ENCODE measurements at places on chromosomes 7 and 10. TPM values are rescaled to one million over a fixed set of nuclear protein-coding genes. Genes with fewer than 3 reads are reported as not detected.

GRCh38 chr7:20598459-20599309, 16.8 kb upstream of the ABCB5 start:
- no peaks in the 10 kb centered on the region for H3K27me3 ChIP-seq
- H3K4me1 ChIP-seq: no peaks in the 10 kb centered on the region
- no peak overlapping the region for H3K27ac ChIP-seq
- no peak for DNase-seq
- H3K4me3 ChIP-seq: no peak overlapping the region
- no peaks in the 10 kb centered on the region for H3K36me3 ChIP-seq

- no peak for DNase-seq
- H3K4me1 ChIP-seq: no peaks in the 10 kb centered on the region
- no peaks in the 10 kb centered on the region for H3K36me3 ChIP-seq
- no peak overlapping the region for H3K27ac ChIP-seq
Measured at GRCh38 chr7:13560441-13560840, 429.0 kb downstream of the ETV1 start.

DNA sequence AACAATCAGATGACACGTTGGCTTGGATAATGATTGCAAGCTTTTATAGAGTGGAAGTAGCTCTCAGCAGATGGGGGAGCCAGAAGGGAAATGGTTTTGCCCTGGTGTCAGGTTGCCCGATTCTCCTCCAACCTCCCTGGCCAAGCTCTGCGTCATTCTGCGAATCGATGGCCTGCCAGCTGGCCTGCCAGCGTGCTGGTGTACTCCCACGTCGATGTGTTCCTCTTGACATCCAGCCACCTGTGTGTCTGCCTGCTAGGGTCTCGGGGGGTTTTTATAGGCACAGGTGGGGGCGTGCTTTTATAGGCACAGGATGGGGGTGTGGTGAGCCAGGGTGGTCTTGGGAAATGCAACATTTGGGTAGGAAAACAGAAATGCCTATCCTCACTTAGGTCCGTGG, 4.6 kb downstream of the NET1 start:
- no peaks in the 10 kb centered on the region for H3K27me3 ChIP-seq
- no peak overlapping the region for H3K4me3 ChIP-seq
- no peaks in the 10 kb centered on the region for H3K36me3 ChIP-seq
- no peaks in the 10 kb centered on the region for H3K4me1 ChIP-seq
- no peak for DNase-seq

DNA sequence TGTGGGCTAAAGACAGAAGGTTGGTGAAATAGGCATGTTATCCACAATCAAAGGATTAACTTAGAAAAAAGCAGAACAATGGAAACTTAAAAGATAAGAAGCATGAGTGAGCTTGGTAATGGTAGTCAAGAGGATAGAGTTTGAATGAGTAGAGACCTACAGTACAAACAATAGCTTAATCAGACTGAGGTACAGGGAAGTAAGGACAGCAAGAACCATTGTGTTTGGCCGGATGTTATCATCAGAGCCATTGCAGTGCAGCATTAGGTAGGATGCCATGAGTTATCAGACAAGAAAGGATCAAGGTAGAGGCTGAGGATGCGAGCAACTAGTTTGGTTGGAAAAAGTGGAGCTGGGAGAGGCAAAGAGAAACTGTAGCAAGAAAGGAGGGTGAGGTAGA, 353.3 kb upstream of the VSTM2A start:
- H3K36me3 ChIP-seq: no peaks in the 10 kb centered on the region
- H3K4me3 ChIP-seq: no peak overlapping the region
- DNase-seq: no peak
- no peak overlapping the region for H3K27ac ChIP-seq
- H3K27me3 ChIP-seq: no peaks in the 10 kb centered on the region
- no peaks in the 10 kb centered on the region for H3K4me1 ChIP-seq

DNA sequence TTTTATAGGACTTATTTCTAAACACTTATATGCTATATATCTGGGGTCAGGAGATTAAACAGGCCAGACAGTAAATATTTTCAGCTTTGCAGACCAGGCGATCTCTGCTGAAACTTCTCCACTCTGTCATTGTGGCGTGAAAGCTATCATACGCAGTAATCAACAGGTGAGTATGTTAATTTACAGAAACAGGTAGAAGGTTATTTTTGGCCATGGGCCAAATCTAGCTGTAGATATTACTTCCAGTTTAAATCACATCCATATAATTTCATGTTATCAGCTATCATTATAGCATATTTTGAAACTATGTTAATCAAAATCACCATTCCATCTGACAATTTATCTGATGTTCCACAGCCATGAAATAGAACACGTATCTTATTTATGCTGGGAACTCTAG, 67.8 kb downstream of the GPR37 start:
- H3K27me3 ChIP-seq: no peaks in the 10 kb centered on the region
- DNase-seq: no peak
- no peak overlapping the region for H3K4me3 ChIP-seq
- H3K27ac ChIP-seq: no peak overlapping the region

- no peaks in the 10 kb centered on the region for H3K36me3 ChIP-seq
- no peak overlapping the region for H3K4me3 ChIP-seq
- no peaks in the 10 kb centered on the region for H3K27me3 ChIP-seq
- H3K4me1 ChIP-seq: no peaks in the 10 kb centered on the region
Measured at GRCh38 chr7:85055196-85055595, 131.7 kb downstream of the SEMA3D start.

GRCh38 chr10:114723361-114723760, 65.3 kb upstream of the ABLIM1 start:
- DNase-seq: no peak
- no peak overlapping the region for H3K4me3 ChIP-seq
- H3K27me3 ChIP-seq: no peaks in the 10 kb centered on the region

DNA sequence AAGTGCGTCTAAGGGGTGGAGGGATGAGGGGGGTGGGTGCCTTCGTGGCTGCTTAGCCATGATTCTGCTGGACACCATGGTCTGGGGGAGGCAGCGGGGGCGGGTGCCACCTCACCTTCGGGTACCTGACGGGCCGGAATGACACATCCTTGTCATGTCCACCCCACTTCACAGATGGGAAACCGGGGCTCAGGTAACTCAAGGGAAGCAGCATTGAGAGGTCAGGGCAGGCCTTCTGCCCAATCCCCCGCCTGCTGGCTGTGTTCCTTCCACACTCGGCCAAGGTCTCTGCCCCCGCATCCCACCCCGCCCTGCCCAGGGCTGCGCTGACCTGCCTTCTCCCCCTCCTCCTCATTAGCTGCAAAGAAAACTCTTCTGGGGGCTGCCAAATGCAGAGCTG, 598.0 kb downstream of the PTPRN2 start:
- H3K4me3 ChIP-seq: no peak overlapping the region
- H3K27me3 ChIP-seq: no peaks in the 10 kb centered on the region
- no peak overlapping the region for H3K27ac ChIP-seq
- no peaks in the 10 kb centered on the region for H3K4me1 ChIP-seq

GRCh38 chr7:91527460-91527859, 263.2 kb downstream of the FZD1 start:
- H3K27ac ChIP-seq: no peak overlapping the region
- H3K27me3 ChIP-seq: no peaks in the 10 kb centered on the region
- no peaks in the 10 kb centered on the region for H3K36me3 ChIP-seq

DNA sequence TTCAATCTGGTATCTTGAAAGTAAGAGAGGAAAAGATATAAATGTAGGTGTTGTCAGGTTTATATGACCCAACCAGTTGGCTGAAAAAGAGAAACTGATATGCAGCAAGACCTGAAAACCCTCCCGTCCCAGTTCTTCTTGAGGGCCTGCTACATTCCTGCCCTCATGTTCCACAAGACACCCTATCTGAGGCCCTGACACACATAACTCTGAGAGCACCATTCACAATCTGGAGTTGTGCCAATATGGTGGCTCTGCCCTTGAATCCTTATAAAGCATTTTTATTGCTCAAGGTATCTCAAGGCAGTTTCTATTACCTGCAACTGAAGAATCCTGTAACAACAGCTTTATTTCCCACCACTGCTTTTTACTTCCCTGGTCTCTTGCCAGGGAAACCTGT, 17.0 kb downstream of the XPNPEP1 start:
- H3K36me3 ChIP-seq: no peaks in the 10 kb centered on the region
- H3K4me3 ChIP-seq: no peak overlapping the region
- no peak for DNase-seq

DNA sequence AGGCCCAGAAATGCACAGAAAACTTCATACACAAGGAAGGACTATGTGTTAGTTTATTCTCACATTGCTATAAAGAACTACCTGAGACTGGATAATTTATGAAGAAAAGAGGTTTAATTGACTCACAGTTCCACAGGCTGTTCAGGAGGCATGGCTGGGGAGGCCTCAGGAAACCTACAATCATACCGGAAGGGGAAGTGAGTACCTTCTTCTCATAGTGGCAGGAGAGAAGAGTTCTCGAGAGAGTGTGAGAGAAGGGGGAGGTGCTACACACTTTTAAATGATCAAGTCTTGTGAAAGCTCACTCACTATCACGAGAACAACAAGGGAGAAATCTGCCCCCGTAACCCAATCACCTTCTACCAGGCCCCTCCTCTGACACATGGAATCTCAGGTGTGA, 16.8 kb upstream of the RAMP3 start:
- H3K36me3 ChIP-seq: no peaks in the 10 kb centered on the region
- H3K27ac ChIP-seq: no peak overlapping the region
- H3K4me3 ChIP-seq: no peak overlapping the region
- DNase-seq: no peak

DNA sequence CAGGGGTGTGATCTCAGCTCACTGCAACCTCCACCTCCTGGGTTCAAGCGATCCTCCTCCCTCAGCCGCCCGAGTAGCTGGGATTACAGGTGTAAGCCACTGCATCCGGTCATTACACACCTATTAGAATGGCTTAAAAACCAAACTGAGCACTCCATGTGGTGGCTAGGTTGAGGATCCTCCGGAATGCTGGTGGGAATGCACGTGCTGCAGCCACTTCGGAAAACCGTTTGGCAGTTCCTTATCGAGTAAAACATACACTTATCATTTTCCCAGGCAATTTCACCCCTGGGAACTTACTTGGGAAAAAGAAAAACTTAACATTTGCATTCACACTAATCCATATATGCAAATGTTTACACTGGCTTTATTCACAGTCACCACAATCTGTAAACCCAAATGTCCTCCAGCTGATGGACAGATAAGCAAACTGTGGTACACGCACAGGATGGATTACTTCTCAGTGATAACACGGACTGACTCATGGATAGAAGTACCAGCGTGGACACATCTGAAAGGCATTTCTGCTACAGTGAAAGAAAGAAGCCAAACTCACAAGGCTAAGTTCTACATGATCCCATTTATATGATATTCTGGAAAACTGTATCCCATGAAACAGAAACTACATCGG, 20.4 kb downstream of the RFC2 start:
- no peaks in the 10 kb centered on the region for H3K36me3 ChIP-seq
- H3K27me3 ChIP-seq: no peaks in the 10 kb centered on the region
- no peak for DNase-seq
- no peaks in the 10 kb centered on the region for H3K4me1 ChIP-seq
- H3K4me3 ChIP-seq: no peak overlapping the region
- no peak overlapping the region for H3K27ac ChIP-seq

DNA sequence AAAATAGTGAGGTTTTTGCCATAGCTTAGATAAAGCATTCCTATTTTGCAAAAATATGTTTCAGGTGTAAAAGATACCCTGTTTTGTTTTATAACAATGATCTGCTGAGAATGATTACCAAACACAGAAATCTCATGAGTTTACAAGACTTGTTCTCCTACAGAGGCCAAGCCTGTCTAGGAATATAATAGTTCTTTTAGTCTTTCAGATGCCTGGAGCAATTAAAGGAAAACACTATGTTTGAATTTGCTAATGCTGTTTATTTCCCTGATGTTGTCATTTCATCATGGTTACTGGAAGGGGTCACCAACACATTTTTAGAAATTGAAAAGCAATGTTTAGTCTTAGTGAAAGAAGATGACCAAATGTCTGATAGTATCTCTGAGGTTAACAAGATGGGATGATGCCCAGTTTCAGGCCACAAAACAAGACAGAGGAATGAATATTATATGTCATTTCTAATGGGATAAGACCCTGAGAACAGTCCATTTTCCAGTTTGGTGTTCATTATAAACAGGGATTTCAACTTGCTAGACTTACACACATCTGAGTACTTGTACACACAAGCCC, 559.9 kb downstream of the INHBA start:
- H3K4me3 ChIP-seq: no peak overlapping the region
- H3K36me3 ChIP-seq: no peaks in the 10 kb centered on the region
- H3K27me3 ChIP-seq: no peaks in the 10 kb centered on the region
- no peaks in the 10 kb centered on the region for H3K4me1 ChIP-seq
- H3K27ac ChIP-seq: no peak overlapping the region
- no peak for DNase-seq

GRCh38 chr7:48088559-48089045, 463 bp upstream of the UPP1 start:
- H3K4me1 ChIP-seq: no peaks in the 10 kb centered on the region
- peak; percentile 52 for DNase-seq
- H3K4me3 ChIP-seq: peak overlapping the region; percentile 65
- H3K27me3 ChIP-seq: no peaks in the 10 kb centered on the region

DNA sequence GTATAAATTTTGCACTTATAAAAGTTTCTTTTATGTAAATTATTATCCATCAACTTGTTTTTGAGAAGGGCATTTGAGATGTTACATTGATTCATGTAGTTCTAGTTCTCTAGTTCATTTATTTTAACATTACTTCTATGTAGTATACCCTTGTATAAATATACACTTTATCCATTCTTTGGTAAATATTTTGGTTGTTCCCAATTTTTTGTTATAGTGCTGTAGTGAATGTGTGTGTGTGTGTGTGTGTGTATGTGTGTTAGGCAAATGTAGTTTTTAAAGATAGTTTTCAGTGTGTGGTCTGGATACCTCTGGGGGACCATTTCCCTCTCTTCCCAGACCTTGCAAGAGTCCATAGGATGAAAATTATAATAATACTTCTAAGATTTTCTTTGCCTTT, 15.0 kb downstream of the PRKAR2B start:
- no peak for DNase-seq
- H3K36me3 ChIP-seq: no peaks in the 10 kb centered on the region
- no peak overlapping the region for H3K27ac ChIP-seq
- H3K27me3 ChIP-seq: no peaks in the 10 kb centered on the region
- H3K4me3 ChIP-seq: no peak overlapping the region
- no peaks in the 10 kb centered on the region for H3K4me1 ChIP-seq

- H3K27me3 ChIP-seq: no peaks in the 10 kb centered on the region
- H3K4me3 ChIP-seq: no peak overlapping the region
- no peaks in the 10 kb centered on the region for H3K36me3 ChIP-seq
- H3K27ac ChIP-seq: no peak overlapping the region
- DNase-seq: no peak
Measured at GRCh38 chr7:22675421-22675820, 51.6 kb upstream of the IL6 start.

- no peak overlapping the region for H3K27ac ChIP-seq
- no peaks in the 10 kb centered on the region for H3K27me3 ChIP-seq
- no peak overlapping the region for H3K4me3 ChIP-seq
- DNase-seq: peak; percentile 55
Measured at GRCh38 chr7:29102558-29103151, 43.7 kb downstream of the CPVL start.

SPDYE5 gene
- not detected for total RNA-seq

IFRD1 gene
- total RNA-seq: 58.5 TPM

GARIN1A gene
- 4.5 TPM for total RNA-seq

OR6B1 gene
- total RNA-seq: not detected

C10orf105 gene
- total RNA-seq: not detected

RSPH10B2 gene
- 14.6 TPM for total RNA-seq

OPALIN gene
- total RNA-seq: not detected

Data from prostate gland (tissue), 2 donors.